ENCODE measurements at places on chromosomes 4 and X.

- DNase-seq, result no peak
Measured at GRCh38 chr4:105059337-105059736, 87.3 kb upstream of the TET2 start.

DNA sequence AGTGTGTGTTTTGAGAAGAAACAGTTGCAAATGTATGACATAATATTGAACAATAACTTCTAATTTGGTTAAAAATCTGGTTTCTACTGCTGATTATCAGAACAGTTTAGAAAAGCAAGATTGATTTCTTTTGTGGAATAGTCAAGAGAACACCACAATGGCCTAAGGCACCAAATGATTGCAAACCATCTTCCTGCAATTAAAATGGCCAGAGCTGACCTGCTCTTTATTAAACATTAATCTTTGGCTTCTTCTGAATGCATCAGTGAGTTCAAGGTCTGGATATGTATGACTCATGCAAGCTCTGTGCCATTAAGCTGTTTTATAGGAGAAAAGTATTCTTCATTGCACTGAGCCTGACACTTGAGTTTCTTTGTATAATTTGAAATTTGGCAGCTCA is 107.8 kb upstream of the PDHA2 start:
- no peak for DNase-seq

DNA sequence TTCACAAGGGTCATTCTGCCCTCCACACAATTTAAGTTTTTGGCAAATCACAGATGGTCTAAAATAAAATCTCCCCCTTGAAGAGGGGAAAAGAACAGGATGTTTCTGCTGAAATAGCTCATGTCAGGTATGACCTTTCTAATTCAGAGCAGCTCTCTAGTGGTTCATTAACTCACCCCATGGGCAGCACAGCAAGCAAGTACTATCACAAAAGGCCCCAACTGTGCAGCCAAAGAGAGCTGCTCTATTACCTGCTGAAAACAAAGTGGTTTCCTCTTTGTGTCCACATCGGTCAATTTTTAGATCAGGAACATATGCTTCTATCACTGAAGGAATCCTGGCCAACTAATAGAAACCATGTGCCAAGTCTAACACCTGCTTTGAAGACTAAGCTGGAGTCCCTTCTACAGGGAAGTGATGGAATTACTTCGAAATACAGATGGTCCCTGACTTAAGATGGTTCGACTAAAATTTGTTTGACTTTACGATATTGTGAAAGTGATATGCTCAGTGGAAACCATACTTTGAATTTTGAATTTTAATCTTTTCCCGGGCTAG is 164.3 kb downstream of the ENOX2 start:
- no peak for DNase-seq

DNA sequence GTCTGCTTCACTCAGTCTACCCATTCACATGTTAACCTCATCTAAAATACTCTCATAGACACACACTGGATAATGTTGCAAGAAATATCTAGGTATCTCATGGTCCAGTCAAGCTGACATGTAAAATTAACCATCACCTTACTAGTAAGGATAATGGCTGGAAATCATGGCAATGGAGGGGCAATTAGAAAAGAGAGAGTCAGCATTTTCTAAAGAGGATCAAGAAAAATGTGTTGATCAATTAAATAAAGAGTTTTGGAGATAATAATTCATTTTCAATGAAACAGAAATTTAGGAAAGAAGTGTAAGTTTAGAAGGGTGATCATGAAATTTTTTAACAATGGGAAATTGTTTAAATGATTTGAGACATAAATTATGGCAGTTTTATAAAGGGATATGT is 1914.1 kb upstream of the IGFBP7 start:
- DNase-seq, result no peak

GRCh38 chr4:43485196-43485595 is 592.7 kb downstream of the GRXCR1 start:
- no peak for DNase-seq

DNA sequence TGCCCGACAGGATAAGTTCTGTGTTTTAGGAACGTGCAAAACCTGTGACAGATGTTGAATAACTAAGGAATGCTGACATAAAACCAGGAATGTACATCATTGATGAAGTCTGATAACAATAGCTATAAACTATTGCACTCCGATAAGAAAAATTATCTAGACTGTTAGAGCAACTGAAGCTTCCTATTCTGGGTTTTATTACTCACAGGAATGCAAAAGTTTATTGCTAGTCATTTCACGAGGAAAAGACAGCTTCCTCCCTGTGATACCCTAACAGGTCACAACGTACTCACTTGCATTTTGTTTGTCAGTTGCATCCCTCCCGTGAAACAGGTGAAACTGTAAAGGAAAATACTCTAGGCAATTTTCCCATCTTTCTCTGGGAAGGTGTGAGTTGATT is 65.9 kb downstream of the CLDN22 start:
- no peak for DNase-seq

GRCh38 chrX:74892561-74892960 is 32.7 kb downstream of the NEXMIF start:
- no peak for DNase-seq

DNA sequence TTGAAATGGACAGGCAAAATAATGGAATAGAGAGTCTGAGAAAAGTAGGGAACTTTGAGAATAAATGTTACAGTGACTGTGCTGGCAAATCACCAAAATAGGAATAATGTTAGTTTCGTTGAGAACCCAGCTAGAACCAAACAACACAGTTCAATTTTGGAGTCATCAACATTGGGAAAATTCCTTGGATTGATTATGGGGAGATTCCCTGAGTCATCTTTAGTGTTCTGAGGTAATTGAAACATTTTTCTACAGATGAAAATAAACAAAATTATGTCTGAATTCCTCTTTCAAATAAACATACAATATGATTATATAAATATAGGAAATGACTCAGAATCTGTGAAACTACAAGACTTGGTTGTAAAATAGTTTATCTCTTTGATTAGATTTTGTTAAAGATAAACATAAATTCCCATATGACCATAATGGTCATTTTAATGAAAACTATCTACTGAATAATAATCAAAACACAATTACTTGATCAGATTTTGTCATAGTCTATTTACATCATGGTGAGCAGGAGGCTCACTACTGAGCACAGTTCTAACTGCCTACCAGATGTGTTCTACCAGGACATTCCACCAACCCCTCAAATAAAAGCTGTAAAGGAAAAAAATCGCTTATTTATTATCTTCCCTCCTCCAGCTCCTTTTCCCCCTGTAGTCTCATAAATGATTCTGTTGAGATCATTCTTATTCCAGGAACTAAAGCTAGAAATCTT is 51.4 kb upstream of the GABRA2 start:
- DNase-seq, result no peak

- DNase-seq, result no peak
Measured at GRCh38 chrX:136064661-136065043, 79.4 kb downstream of the SLC9A6 start.

- DNase-seq, result no peak
Measured at GRCh38 chrX:51361251-51361650, 28.6 kb downstream of the NUDT10 start.

GRCh38 chrX:34560180-34560579 is 96.9 kb downstream of the TMEM47 start:
- DNase-seq, result no peak

DNA sequence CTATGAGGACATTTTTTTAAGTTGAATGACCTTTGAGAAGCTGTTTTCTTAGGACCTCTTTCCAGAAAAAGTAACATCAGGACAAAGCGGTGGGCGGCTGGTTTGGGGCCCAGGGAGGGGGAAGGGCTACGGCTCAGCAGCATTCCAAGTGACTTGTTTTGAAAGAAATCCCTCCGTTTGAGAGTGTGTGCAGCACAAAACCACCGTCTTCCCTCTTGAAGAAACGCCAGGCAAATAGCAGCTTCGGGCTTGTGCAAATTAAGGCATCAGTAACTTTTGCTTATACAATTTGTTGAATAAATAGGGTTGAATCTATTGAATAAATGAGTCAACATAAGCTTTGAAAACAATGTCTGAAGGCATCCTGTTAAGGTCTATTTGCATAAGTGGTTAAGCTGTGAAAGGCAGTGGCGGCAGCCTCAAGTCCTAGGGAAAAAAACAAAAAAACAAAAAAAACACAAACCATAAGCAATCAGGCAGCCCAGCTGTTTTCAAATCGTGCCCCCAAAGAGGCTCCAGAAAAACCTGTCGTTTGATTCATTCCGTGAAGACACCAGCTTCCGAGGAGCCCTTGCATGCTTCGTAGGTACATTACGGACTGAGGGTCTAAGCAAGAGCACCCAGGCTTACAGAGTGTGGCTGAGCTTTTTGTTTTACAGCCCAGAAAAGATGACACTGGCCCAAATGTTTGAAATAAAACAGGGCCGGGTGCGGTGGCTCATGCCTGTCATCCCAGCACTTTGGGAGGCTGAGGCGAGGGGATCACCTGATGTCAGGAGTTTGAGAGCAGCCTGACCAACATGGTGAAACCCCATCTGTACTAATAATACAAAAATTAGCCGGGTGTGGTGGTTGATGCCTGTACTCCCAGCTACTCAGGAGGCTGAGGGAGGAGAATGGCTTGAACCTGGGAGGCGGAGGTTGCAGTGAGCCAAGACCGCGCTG is 103.7 kb downstream of the CRLF2 start:
- DNase-seq, result no peak

- no peak for DNase-seq
Measured at GRCh38 chr4:37803348-37803973, 23.0 kb upstream of the PGM2 start.

DNA sequence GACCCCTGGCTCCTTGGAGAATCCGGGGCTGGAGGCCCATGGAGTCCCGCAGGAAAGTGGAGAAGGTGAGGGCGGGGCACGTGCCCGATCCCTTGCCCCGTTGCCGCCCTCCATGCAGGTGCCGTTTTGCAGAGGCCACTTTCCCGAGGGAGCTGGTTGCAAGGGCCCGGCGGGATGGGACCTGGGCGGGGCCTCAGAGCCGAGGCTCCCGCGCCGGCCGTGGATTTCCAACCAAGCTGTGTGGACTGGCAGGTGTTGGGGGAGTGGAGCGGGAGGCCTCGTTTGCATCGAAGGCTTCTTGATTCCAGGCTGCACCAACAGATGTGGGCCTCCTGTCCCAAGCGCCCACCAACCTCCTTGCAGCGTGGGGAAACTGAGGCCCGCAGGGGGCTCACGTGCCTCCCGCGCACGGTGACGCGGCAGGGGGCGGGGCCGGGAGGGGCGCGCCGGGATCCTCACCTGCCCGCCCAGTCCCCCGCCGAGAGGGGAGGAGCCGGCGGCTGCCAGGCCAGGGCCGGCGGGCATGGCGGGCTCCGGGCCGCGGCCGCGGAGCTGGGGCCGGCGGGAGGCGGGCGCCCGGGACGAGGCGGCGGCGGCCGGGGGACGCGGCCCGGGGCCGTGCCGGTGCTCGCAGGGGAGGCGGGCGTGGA is 24.9 kb downstream of the SH3BP2 start:
- DNase-seq, result no peak

DNA sequence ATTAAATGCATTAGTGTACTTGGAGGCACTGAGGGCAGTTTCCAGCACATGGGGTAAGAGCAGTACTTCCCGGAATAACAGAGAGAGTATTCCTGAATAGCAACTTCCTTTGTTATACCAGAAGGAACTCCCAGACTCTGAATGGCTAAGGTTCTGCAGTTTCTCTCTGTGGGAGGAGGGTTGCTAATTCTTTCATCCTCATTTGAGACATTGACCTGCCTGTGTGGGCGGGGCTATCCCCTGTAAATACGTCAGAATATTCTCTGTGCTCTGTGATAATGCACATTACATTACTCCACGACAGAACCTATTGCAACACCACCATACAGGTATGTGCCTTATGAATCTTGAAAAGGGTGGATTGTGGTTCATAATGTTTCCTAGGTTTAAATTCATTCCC is 52.7 kb downstream of the SPINK2 start:
- no peak for DNase-seq

DNA sequence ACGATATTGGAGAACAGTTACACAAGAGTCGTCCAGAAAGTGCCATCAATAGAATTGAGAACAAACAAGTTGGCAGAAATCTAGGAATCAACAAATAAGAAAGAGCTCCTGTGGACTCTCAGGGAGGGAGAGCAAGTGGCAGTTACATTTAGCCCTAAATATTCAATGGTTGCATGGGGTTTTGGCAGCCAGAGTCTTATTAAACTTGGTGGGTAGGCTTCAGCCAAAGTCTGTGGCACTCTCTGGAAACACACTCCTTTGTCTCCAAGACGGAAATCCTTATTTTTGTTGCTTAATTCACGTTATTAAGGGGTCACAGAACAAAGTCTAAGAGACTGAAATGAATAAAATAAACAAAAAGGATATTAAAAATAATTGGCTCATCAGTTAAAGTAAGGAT is 742.2 kb upstream of the ATOH1 start:
- DNase-seq, result no peak

DNA sequence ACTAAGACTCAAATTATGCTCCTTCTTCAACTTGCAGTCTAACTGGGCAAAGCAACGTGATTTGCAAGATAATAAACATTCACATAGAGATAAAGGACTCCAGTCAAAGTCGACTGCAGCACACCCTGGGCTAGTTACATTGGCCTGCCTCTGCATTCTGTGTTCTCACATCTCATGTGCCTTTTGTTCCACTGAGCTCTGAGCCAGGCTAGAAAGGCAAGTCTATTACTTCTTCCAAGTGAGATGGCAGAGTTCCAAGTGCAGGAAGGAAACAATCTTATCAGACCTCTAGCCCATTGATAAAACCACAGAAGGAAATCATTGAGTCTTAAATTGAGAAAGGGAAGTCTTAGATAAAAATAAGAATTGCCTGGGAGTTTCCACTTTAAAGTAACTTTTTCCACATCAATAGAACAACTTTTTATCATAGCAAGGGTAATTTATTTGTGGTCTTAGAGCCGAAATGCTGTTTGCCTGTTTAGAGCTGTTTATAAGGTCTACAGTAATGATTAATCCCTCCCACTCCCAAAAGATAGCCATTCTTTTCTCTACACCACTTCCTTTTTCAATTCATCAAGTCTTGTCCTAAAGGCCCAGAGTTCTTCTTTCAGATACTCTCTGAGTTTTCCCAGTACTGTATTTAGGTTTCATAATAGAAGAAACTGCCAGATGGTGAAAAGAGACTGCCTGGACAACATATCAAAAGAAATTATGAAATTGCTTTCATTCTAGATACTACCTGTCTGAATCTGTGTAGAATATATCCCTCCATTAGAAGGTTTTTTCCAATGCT is 200.2 kb downstream of the GUCY2F start:
- DNase-seq, result no peak

GRCh38 chr4:61380865-61381264 is 180.7 kb downstream of the ADGRL3 start:
- no peak for DNase-seq

GRCh38 chr4:53199356-53199755 is 166.5 kb downstream of the SCFD2 start:
- no peak for DNase-seq

DNA sequence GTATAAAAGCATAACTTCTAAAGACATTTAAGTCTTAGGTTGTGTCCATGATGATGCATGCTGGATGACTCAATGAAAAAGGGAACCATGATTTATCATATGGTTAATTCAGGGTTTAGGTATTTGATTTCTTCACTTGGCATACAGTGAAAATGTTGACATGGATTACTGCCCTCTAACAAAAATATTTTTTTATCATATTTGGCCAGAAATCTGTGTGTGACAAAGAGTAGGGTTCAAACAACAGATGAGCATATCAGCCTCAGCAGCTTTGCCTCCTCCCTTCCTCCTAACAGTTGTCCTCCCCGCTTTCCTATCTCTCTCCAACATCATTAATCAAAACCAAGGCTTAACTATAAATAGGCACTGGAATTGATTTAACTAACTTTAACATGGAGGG is 46.3 kb downstream of the ARHGAP6 start:
- DNase-seq, result no peak

GRCh38 chr4:130419211-130419975 is 1323.4 kb downstream of the C4orf33 start:
- DNase-seq, result no peak

- DNase-seq, result no peak
Measured at GRCh38 chr4:16085822-16086221, 2.0 kb upstream of the PROM1 start.
